ENCODE measurements at places on chromosomes 5 and 9.

- DNase-seq = no peak
Observed at GRCh38 chr5:28398185-28398584, 1359.8 kb upstream of the CDH9 start.

- no peak for DNase-seq
Observed at GRCh38 chr9:128275198-128276007, at the start of gene GOLGA2. GOLGA2 (minus strand) TSS chr9:128276007; CDS start chr9:128275976, 31 bp downstream.

- no peak for DNase-seq
Observed at GRCh38 chr9:13279284-13280141, at the start of gene MPDZ. MPDZ (minus strand) TSS chr9:13279692; CDS start chr9:13250315, 29,377 bp downstream.

GRCh38 chr9:23606107-23606506 lies 219.9 kb downstream of the ELAVL2 start:
- DNase-seq = no peak

Measured in activated CD8-positive, alpha-beta memory T cell treated with anti-CD3 and anti-CD28 coated beads, Interleukin-2, amount 50 U/mL, for 48 hours (primary cell).